ENCODE measurements at places on chromosomes 13 and 19. TPM values are rescaled to one million over a fixed set of nuclear protein-coding genes. Genes with fewer than 3 reads are reported as not detected.
A peak's percentile ranks its signal among the peaks of the same experiment; 100 is the strongest.

Gene FPR3
- total RNA-seq: not detected

DNA sequence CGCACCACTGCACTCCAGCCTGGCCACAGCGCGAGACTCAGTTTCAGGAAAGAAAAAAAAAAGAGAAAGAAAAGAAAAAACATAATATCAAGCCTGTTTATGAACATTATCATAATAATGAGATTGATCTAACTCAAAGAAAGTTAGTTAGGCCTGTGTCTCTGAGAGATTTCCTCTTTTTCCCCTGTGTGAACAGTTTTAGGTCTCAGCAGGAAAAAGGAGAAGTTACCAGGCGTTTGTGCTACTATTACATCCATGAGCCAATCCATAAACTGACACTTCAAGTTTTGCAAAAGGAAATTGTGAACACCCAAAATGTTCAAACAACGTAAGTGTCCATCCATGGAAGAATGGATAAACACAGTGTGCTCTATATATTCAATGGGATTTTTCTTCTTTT, 3.8 kb downstream of the TARM1 start:
- DNase-seq: no peak
- no peaks in the 10 kb centered on the region for H3K4me1 ChIP-seq
- H3K27me3 ChIP-seq: peaks cover 7% of the 10 kb centered on the region
- no peak overlapping the region for H3K27ac ChIP-seq
- H3K4me3 ChIP-seq: no peak overlapping the region
- H3K36me3 ChIP-seq: no peaks in the 10 kb centered on the region

- peaks cover 78% of the 10 kb centered on the region for H3K27me3 ChIP-seq
- H3K36me3 ChIP-seq: no peaks in the 10 kb centered on the region
- peaks cover 31% of the 10 kb centered on the region for H3K4me1 ChIP-seq
Observed at GRCh38 chr19:31354316-31354715, 5.1 kb upstream of the TSHZ3 start.

- no peak for DNase-seq
- peaks cover 17% of the 10 kb centered on the region for H3K4me1 ChIP-seq
- no peaks in the 10 kb centered on the region for H3K36me3 ChIP-seq
- H3K4me3 ChIP-seq: peak overlapping the region; percentile 82
Observed at GRCh38 chr19:45253396-45254027, 2.4 kb downstream of the MARK4 start.

GRCh38 chr19:10417541-10418234, 2.6 kb upstream of the PDE4A start:
- H3K36me3 ChIP-seq: no peaks in the 10 kb centered on the region
- H3K27me3 ChIP-seq: peaks cover 73% of the 10 kb centered on the region
- no peak for DNase-seq
- H3K27ac ChIP-seq: no peak overlapping the region
- H3K4me3 ChIP-seq: no peak overlapping the region

Data from progenitor cell of endocrine pancreas (in vitro differentiated cells).